Gastrocnemius medialis (tissue), 4 donors: ENCODE measurements at places on chromosomes 2 and 18. TPM values are rescaled to one million over a fixed set of nuclear protein-coding genes. Genes with fewer than 3 reads are reported as not detected.

The DTNA gene
- total RNA-seq, result 38.6 TPM

The TLX2 gene
- total RNA-seq, result not detected

The EGR4 gene
- total RNA-seq, result not detected

GRCh38 chr2:174877751-174878150, 113.5 kb upstream of the CHRNA1 start:
- no peak overlapping the region for H3K4me3 ChIP-seq
- H3K27ac ChIP-seq, result no peak overlapping the region
- no peak for DNase-seq
- H3K27me3 ChIP-seq, result no peaks in the 10 kb centered on the region

- no peak overlapping the region for H3K4me3 ChIP-seq
- no peaks in the 10 kb centered on the region for H3K36me3 ChIP-seq
- H3K27ac ChIP-seq, result no peak overlapping the region
- no peak for DNase-seq
- H3K27me3 ChIP-seq, result no peaks in the 10 kb centered on the region
Measured at GRCh38 chr18:29172756-29173067, 995.8 kb upstream of the CDH2 start.

- H3K27ac ChIP-seq, result no peak overlapping the region
- H3K4me3 ChIP-seq, result no peak overlapping the region
- H3K27me3 ChIP-seq, result no peaks in the 10 kb centered on the region
- H3K4me1 ChIP-seq, result no peaks in the 10 kb centered on the region
Measured at GRCh38 chr2:223797037-223797436, 40.3 kb downstream of the AP1S3 start.

DNA sequence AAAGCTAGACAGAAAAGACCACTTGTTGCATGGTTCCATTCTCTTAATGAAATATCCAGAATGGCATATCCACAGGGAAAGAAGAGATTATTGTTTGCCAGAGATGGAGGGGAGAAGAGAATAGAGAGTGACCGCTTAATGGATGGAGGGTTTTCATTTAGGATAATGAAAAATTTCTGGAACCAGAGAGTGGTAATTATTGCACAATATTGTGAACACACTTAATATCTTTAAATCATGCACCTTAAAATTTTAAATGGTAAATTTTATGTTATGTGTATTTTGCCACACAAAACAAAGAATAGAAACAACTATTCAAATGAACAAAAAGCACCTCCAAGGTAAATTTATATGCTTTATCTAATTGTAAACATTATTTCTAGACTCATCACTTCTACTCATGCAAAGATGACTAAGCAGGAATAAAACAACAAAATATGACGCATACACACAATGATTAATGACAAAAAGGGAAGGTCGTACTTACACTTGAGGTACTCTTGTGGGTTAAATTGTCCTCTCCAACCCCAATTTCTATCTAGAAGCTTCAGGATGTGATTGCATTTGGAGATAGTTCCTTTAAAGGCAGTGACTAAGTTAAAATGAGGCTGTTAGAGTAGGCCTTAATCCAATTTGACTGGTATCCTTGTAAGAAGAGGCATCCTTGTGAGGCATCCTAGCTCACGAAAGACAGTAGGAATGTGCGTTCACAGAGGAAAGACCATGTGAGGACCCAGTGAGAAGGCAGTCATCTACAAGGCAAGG, 18.7 kb upstream of the DHRS9 start:
- H3K4me1 ChIP-seq, result no peaks in the 10 kb centered on the region
- no peak for DNase-seq
- no peak overlapping the region for H3K27ac ChIP-seq
- H3K36me3 ChIP-seq, result no peaks in the 10 kb centered on the region
- no peak overlapping the region for H3K4me3 ChIP-seq

GRCh38 chr2:61016392-61017002, 1.0 kb upstream of the PEX13 start:
- H3K27me3 ChIP-seq, result no peaks in the 10 kb centered on the region
- no peak for DNase-seq

DNA sequence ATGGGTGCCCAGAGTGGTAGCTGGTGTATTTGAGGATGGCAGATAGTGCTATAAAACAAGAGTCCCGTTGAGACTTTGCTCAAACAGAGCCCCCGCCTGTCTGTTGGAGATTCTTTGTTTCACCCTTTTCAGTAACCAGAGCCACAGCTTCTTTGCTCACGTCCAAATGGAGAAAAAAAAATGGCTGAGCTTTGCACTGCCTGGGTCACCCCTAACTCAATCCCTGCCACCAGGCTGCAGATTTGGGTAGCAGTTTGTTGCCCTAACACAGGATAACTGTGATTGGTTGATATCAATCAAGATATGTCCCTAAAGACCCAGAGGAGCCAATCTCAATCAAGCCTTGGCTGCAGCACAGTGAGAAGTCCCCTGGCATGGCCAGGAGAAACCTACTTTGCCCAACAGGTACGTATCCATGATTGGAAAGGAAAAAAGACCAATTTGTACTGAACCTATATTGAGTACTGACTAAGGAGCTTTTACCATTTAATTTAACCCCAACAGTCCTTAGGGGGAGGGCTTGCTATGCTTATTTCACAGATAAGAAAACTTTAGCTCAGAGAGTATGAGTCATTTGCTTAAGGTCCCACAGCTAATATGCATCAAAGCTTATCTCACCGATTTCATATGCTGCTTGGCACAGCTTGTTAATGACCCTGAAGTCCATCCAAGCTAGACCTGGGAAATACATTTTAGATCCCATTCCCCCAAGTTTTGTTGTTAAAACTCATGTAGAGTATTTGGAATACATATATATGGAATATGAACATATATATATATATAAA, 72.0 kb upstream of the SH3BP4 start:
- H3K4me1 ChIP-seq, result peaks cover 12% of the 10 kb centered on the region
- H3K36me3 ChIP-seq, result no peaks in the 10 kb centered on the region
- DNase-seq, result no peak

DNA sequence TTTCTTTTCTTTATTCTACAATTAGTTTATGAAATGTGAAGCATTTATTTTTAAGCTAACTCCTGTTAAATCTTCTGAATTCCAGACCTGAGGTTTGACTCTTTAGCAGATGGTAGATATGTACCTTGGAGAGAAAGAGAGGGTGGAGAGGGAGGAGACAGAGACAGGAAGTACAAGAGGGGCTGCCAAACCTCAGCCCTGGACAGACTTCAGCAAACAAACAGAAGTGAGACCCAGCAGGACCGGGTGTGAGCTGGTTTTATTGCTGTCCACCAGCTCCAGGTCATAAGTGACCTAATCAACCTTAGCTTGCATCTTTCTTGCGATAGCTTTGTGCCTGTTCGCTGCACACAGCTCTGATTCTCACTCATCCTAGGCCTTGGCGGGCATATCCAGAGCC, 168.6 kb downstream of the CNTNAP5 start:
- H3K4me3 ChIP-seq, result no peak overlapping the region
- no peaks in the 10 kb centered on the region for H3K4me1 ChIP-seq
- H3K27ac ChIP-seq, result no peak overlapping the region
- no peaks in the 10 kb centered on the region for H3K27me3 ChIP-seq

DNA sequence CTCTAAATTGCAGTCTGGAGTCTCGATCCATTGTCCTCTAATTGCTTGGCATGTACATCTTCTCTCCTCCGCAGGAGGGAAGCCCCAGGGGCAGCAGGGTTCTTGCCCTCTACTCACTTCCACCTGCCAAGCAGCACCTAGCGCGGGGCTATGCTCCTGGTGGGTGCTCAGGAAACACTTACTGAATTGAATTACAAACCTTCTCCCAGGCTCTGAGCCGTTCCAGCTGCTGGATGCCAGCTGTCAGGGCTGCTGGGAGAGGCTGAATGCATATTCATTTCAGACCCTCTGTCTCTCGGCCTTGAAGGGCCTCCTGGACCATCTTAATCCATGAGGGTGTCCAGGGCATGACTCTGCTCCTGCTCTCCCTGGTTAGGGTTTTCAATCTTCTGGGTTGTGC, 94.0 kb downstream of the CELF4 start:
- no peaks in the 10 kb centered on the region for H3K36me3 ChIP-seq
- H3K27me3 ChIP-seq, result no peaks in the 10 kb centered on the region
- H3K27ac ChIP-seq, result no peak overlapping the region
- H3K4me3 ChIP-seq, result no peak overlapping the region
- no peaks in the 10 kb centered on the region for H3K4me1 ChIP-seq
- DNase-seq, result no peak

GRCh38 chr2:68108120-68108519, 45.3 kb upstream of the C1D start:
- H3K4me3 ChIP-seq, result no peak overlapping the region
- H3K27ac ChIP-seq, result no peak overlapping the region
- H3K4me1 ChIP-seq, result no peaks in the 10 kb centered on the region
- DNase-seq, result no peak
- no peaks in the 10 kb centered on the region for H3K27me3 ChIP-seq

- peaks cover 16% of the 10 kb centered on the region for H3K4me1 ChIP-seq
- H3K4me3 ChIP-seq, result no peak overlapping the region
- no peak for DNase-seq
Measured at GRCh38 chr2:64967601-64968000, 21.6 kb upstream of the SLC1A4 start.

GRCh38 chr18:63407734-63408133, 14.5 kb downstream of the VPS4B start:
- DNase-seq, result no peak
- no peak overlapping the region for H3K27ac ChIP-seq
- no peaks in the 10 kb centered on the region for H3K27me3 ChIP-seq
